ENCODE measurements at places on chromosomes 16 and 17.

DNA sequence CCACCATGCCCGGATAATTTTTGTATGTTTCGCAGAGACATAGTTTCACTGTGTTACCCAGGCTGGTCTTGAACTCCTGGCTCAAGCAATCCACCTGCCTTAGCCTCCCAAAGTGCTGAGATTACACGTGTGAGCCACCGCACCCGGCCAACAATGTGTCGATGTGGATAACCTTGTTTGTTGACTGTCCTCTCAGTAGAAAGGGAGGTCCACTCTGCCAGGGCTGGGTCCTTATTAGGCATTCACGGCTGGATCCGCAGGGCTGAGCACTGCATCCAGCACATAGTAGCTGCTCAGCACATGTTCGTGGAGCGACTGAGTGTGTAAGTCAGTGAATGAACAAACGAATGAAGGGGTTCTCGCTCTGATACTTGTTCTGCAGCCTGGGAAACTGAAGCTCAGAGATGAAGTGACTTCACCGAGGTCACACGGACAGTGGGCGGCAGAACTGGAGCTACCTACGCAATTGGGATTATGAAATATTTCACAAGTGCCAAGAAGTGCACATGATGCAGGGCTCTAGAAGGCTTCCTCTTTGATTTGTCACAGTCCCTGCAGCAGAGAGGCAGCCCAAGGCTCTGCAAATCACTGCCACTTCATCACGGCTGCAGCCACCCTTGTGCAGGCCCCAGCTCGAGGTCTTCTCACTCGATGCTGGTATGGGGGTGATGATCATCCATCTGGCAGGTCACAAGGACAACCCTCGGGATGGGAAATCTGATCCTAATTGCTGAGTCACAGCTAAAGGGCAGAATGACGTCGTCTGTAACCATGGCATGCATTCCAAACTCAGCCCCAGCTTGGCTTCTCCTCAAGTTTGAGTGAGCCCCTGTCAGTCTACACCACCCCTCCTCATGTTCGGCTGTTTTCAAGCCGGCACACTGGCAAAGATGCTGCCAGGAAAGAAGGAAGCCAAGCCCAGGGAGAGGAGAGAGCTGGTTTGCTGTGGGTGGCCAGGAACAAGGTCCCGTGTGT, 28.0 kb upstream of the SNN start:
- no peak for DNase-seq

DNA sequence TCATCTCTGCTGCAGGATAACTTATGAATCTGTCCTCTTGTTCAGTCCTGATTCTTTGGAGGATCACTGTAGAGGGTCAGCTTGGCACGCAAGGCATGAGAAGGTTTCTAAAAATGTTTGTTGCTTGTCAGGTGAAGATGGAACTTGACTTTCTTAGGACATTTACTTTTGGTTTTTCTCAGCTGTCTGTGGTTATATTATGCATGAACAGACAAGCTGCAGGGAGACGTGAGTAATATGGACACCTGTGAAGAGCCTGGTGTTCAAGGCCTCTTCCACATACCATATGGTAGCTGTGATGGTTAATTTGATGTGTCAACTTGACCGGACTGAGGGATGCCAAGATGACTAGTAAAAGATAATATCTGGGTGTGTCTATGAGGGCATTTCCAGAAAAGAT, 270.2 kb upstream of the CPHXL start:
- no peak for DNase-seq

DNA sequence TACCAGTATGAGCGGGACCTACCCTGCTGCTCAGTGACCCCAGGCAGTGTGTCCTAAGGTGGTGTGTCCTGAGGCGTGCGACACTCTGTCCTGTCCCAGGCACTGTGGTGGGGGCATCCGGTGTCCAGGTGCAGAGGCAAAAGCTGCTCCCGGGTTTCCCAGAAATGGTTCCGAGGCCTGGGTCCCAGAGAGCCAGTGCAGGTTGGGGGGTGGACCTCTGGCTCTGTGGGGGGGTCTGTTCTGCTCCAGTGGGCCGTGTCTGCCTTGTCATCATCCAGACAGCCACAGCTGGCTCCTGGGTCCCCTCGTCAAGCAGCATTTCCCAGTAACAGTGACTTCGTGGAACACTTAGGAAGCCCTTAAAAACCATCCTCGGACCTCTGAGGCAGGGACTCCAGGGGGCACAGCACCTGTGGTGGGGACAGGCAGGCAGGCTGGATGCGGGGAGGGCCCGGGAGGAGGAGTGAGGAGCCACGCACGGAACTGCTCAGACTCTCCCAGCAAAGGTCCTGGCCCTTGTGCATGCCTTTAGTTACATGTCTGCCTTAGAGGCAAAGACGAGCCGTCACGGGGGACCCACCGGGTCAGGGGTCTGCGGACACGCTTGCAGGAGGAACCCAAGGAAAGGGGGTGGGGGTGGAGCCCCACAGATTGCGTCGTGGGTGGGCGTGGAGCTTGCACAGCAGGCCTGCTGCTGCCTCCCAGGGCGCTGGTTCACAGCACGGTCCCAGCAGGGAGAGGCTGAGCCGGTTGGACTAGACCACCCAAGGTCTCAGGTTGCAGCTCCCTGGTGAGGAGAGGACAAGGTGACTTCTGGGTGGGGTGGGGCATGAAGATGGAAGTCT, 5.6 kb downstream of the SLC16A3 start:
- DNase-seq: no peak

DNA sequence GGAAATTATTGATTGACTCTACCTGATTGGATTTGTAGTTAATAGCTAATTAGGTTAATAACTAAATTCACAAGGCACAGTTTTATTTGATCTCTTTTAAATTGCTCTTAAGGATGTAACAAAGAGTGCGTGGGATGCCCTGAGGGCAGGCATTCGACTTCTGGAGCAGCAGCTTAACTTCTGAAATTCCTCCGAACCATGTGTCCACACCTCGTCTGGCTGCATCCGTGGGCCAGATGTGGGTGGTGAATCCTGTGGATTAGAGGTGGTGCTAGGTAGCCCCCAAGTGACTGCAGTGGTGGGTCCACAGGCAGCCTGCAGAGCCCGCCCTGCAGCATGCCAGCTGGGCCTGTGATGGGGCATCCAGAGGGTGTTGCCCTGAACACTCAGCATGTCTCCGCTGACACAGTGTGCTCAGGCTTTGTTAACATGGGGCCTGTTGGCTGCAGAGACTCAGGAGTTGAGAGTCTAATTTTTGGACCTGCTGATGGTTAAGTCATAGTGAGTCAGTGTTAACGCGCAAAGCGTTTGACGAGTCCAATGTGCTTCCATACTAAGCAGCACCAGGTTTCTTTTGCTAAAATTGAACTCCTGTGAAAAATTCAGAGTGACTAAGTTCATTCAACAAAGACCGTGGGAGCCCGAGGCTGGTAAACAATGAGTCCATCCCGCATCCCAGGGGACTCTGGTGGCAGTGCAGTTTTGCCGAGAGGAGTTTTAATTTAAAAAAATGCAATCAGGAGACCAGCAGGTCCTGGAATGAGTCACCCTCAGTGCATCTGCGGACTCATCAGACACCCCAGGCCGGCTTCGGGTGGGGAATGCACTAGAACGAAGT, 3.8 kb upstream of the NPB start:
- no peak for DNase-seq

- no peak for DNase-seq
These were observed 14.6 kb upstream of the CIITA start for GRCh38 chr16:10862438-10862837.

GRCh38 chr17:75915268-75915667, 10.6 kb upstream of the MRPL38 start:
- no peak for DNase-seq

DNA sequence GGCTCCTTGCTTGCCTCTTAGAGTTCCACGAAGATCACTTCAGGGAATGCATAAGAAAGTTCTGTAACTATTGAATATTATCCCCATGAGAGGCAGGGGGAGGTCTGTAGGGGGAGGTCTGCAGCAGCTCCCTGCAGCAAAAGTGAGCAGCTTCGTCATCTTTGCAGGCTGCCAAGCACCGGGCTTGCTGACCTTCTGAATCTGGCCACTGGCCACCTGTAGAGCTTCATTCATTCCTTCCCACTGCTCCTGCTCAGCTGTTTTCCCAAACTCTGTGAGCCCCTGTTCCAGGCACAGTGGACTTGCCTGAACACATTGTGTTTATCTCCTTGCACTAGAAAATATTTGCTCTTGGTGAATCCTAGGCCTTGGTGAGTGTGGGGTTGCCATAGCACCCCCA, 443.3 kb downstream of the HAPSTR1 start:
- DNase-seq: no peak

- no peak for DNase-seq
These were observed 536.7 kb upstream of the HSBP1 start for GRCh38 chr16:83271123-83271522.

- no peak for DNase-seq
These were observed 18.8 kb downstream of the GRB7 start for GRCh38 chr17:39756380-39757079.

DNA sequence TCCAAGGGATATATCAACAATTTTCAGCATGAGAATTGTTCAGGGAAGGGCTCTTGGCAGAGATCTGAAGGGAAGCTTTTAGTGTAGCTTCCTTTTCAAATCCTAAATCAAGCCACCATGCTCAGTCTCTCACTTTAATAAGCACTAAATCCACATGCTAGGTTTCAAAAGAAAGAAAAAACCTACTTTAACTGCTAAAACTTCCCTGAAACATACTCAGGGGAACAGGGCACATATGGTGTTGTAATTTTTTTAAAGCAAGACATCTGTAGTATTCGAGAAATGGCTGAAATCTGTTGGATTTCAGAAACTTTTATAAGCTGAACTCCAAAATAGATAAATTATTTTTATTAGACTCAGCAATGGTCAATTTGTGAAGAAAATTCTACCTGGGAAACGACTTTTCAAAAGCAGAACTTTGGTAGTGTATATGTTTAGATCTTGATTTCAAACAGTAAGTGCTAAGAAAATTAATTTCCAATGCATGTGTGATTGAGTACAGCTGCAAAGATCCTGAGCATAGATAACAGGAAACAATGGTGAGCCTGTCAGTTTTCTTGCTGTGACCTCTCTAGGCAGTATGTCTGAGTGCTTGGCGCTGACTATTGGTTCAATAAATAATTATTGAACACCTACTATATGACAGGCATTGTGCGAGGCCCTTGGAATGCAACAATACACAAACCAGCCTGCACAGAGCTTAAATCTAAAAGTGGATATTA, 804.5 kb upstream of the SOX9 start:
- no peak for DNase-seq
